Adrenal gland (tissue), 19 donors: ENCODE measurements at places on chromosomes 7 and 10. TPM values are rescaled to one million over a fixed set of nuclear protein-coding genes. Genes with fewer than 3 reads are reported as not detected.
A peak's percentile ranks its signal among the peaks of the same experiment; 100 is the strongest.

- no peaks in the 10 kb centered on the region for H3K4me1 ChIP-seq
- no peak overlapping the region for H3K4me3 ChIP-seq
- H3K27ac ChIP-seq: no peak overlapping the region
Observed at GRCh38 chr10:120998251-120998650, 147.1 kb downstream of the WDR11 start.

DNA sequence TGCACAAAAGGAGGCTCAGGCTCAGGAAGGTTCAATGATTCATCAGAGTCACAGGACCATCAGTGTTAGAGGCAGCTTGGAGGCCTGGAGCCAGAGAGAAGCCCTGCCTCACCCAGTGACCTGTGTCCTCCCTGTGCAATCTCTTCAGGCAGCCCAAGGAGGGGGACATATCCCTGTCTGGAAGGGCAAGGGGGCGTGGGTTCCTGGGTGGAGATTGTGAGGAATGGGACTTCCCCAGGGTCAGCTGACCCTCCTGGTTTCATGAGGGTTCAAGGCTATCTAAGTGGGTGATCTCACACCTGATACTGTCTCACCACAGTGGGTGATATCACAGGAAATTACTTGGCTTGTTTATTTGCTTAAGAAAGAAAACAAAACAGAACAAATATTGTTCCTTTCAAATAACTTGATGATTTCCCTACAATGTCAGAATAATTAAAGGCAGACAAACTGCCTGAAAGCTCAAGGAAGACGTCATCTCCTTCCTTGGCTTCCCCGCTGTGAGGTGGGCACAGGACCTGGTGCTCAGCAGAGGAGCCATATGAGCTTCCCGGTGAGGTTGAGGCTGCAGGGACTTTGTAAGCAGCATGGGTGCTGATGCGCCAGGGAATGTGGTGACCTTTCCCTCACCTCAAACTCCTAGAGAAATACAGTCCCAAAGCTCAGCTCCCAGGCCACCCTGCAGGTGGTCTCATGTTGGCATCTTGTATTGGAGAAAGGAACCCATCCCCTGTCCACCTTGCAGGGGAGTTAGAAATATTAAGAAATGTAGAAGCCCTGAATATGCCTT lies 763.2 kb downstream of the GRID1 start:
- no peaks in the 10 kb centered on the region for H3K36me3 ChIP-seq
- H3K4me1 ChIP-seq: no peaks in the 10 kb centered on the region
- DNase-seq: no peak
- H3K4me3 ChIP-seq: no peak overlapping the region
- no peaks in the 10 kb centered on the region for H3K27me3 ChIP-seq
- no peak overlapping the region for H3K27ac ChIP-seq

DNA sequence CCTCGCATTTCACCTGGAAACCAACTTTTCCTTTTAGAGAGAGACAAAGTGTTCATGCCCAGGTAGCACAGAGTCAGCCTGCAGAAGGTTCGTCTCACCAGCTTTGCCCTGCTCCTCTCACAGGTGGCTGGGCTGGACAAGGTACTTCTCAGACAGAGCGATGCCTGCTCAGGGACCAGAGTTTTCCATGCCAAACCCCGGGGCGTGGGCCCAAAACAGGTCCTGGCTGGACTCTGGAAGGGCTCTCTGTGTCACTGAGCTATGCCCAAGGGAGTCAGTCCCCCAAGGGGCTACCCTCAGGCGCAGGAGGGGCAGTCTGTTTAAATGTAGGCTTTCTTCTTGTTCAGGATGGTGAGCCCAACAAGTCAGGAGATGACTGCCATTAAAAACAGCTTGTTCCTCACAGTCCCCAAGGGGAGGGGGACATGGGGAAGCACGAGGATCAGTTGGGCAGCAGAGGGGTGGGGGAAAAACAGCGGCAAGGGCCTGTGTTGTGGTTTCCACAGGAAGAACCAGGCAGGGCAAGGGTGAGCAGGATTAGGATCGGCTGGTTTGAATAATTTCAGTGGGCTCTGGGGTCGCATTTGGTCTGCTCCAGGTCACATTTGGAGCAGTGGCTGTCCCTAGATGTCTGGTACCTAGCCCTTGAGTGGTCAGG lies 55.5 kb upstream of the FIGNL1 start:
- H3K4me1 ChIP-seq: peaks cover 39% of the 10 kb centered on the region
- no peaks in the 10 kb centered on the region for H3K27me3 ChIP-seq
- peak overlapping the region; percentile 87 for H3K27ac ChIP-seq
- DNase-seq: no peak
- H3K36me3 ChIP-seq: no peaks in the 10 kb centered on the region
- H3K4me3 ChIP-seq: no peak overlapping the region

DNA sequence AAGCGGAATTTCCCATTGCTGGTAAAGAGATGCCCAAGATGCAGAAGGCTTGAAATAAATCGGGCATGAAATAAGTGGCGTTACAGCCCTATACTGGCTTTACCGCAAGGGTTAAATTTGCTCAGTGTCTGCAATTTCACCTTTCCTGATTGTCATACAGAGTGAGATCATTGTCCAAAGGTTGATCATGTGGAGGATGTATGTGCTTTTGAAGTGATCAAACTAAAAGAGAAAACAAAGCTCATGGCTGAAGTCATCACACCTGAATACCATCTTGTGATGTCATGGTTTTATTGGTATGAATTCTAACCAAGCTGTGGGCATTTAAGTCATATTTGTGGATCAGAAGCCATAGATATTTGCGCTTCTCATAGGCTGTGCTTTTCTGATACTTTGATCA lies 635.5 kb downstream of the AUTS2 start:
- H3K4me3 ChIP-seq: no peak overlapping the region
- DNase-seq: no peak
- no peaks in the 10 kb centered on the region for H3K27me3 ChIP-seq

DNA sequence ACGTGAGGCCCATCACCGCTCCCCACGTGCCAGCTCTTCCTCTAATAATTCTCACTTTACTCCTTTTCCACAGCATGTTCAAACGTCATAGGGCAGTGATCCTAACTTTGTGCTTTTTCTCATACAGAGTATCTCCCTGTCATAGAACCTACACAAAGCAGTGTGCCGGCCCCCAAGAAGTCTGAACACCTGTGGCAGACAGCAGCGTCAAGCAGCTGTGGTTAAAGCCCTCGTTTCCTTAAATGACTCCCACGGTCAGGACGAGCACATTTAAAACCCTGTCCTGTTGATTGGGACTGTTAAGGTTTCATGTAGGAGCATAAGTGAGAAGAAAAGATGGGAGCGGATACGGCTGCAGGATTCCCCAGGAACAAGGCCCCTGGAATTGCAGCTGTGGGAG lies 267.2 kb downstream of the DIP2C start:
- no peak overlapping the region for H3K4me3 ChIP-seq
- no peaks in the 10 kb centered on the region for H3K27me3 ChIP-seq
- H3K36me3 ChIP-seq: no peaks in the 10 kb centered on the region
- no peaks in the 10 kb centered on the region for H3K4me1 ChIP-seq
- no peak for DNase-seq
- H3K27ac ChIP-seq: no peak overlapping the region

- H3K27ac ChIP-seq: no peak overlapping the region
- H3K27me3 ChIP-seq: no peaks in the 10 kb centered on the region
- H3K4me1 ChIP-seq: peaks cover 8% of the 10 kb centered on the region
- H3K36me3 ChIP-seq: no peaks in the 10 kb centered on the region
Observed at GRCh38 chr10:88852327-88852726, 683 bp upstream of the ANKRD22 start.

DNA sequence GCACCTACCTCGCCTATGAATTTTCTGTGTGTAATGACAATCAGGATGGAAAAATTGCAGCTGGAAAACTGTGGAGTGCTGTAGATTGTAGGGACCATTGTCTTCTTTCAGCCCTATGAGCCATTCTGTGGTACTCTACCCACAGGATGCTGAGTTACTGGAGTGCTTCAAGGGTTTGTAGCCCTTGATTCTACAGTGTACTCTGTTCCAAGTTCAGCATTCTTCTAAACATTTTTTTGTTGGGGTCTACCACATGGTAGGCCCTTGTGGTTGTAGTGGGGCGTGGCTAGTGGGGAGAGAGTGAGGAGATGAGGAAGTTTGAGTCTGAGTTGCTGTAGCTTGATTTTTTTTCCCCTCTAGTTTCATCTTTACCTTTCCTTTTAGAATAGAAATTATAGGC lies 33.5 kb downstream of the REEP3 start:
- H3K36me3 ChIP-seq: no peaks in the 10 kb centered on the region
- no peak overlapping the region for H3K4me3 ChIP-seq
- no peaks in the 10 kb centered on the region for H3K27me3 ChIP-seq
- H3K27ac ChIP-seq: no peak overlapping the region
- DNase-seq: no peak

DNA sequence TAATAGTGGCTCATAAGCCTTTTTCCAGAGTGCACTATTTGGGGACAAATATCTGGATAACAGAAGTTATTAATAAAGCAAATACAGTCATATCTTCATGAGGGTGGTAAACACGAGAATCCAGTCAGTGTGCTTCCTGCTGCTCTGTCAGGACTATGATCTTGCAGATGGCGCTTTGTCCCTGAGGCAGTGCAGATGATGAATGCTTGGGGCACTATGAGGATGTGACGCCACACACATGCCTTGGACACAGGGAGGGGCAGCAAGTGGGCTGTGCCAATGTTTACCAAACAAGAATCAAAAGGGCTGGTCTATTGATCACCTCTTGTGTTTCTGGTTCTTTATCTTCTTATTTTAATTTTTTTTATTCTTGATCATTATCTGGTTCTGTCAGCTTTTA lies 79.8 kb downstream of the GAD2 start:
- H3K36me3 ChIP-seq: no peaks in the 10 kb centered on the region
- no peaks in the 10 kb centered on the region for H3K27me3 ChIP-seq
- no peak overlapping the region for H3K4me3 ChIP-seq
- H3K4me1 ChIP-seq: no peaks in the 10 kb centered on the region
- no peak for DNase-seq

- H3K27ac ChIP-seq: no peak overlapping the region
- no peaks in the 10 kb centered on the region for H3K36me3 ChIP-seq
- no peak for DNase-seq
- no peaks in the 10 kb centered on the region for H3K27me3 ChIP-seq
- no peak overlapping the region for H3K4me3 ChIP-seq
Observed at GRCh38 chr7:118844748-118845147, 620.2 kb downstream of the ANKRD7 start.

GRCh38 chr7:105131890-105132289 lies 117.9 kb downstream of the KMT2E start:
- peaks cover 19% of the 10 kb centered on the region for H3K4me1 ChIP-seq
- peak; percentile 54 for DNase-seq
- peaks cover 7% of the 10 kb centered on the region for H3K36me3 ChIP-seq

The UCMA gene
- not detected for total RNA-seq
